ENCODE measurements at places on chromosomes 1 and 21.

DNA sequence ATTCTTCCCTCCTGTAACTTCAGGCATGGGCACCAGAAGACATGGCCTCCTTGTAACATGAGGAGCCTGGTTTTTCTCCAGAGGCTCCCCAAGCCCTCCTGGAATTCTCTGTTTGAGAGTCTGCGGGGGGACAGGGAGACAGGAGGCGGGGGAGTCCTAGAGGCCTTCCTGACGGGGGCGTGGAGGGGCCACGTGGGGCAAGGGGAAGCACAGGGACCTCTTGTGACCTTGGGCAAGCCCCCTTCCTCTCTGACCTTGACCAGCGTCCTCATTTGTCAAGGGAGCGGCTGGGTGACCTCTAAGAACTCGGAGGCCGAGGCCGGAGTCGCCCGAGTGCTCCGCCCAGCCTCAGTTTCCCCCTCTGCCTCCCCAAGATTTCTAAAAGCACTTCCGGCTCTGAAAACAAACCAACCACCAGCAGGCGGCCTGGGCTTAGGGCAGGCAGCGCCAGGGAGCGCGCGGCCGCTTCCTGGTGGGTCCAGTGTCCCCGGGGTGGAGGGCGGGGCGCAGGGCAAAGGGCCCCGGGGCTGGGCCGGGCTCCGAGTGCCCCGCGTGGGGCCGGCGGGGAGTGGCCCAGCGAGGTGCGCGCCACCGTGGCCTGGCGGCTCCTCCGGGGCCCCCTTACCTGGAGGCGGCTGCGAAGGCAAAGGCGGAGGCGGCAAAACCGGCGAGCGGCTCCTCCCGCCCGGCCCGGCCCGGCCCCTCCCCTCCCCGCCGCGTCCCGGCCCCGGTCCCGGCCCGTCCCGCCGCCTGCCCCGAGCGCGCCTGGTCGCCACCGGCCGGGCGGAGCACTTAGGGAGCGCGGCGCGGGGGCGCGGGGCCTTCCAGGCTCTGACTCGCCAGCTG is at the start of gene TMCO4:
TMCO4 (minus strand) TSS at position 687 of the 846 bp plus-strand sequence. CDS start 19,158 bp downstream, outside the sequence.
- DNase-seq = no peak

- no peak for DNase-seq
Observed at GRCh38 chr1:107963601-107964335, 1.2 kb downstream of the VAV3 start.

DNA sequence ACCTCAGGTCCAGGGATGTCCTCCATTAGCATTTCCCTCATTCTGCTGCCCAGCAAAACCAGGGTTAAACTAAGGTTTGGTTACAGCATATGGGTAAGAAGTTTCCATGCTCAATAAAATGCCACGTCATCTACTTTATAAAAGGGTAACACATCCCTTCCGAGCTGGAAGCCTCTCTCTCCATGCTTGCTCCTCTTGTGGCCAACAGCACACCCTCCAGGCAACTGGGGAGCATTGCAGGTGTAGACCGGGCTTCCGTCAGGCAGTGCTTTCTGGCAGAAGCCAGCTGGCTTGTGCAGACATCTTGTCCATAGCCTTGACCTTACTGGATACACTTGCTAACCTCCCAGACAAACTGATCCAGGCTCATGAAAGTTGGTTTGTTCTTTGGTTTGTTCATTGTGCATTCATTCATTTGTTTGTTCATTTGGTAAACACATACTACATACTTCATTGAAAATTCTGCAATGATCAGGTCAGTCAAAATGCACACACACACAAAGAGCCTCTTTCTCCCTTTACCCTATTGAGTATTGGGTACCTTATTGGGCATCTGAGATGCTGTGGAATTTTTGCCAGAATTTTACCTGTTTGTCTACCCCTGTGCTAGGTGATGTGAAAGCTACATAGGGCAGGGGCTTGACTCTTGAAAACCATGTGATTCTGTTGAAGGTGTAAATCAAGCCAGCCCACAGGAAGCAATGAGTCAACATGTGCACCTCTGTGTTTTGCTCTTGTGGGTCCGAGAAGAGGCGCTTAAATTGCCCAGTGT is 422.8 kb downstream of the CAMTA1 start:
- DNase-seq = no peak

DNA sequence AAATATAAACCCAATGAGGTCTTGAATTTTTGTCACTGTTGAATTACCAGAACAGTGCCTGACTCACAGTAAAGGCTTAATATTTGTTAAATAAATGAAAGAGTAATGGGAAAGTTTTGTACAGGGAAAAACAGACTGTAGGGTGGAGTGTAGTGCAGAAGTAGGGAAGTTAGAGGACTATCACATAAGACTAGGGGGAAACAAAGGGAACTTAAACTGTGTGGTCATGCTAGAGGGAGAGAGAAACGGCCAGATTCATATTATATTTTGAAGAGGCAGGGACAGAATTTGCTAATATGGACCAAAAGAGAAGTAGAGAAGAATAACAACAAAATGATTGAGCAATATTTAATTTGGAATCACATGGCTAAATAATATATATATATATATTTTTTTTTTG is 14.8 kb downstream of the CTSK start:
- no peak for DNase-seq

DNA sequence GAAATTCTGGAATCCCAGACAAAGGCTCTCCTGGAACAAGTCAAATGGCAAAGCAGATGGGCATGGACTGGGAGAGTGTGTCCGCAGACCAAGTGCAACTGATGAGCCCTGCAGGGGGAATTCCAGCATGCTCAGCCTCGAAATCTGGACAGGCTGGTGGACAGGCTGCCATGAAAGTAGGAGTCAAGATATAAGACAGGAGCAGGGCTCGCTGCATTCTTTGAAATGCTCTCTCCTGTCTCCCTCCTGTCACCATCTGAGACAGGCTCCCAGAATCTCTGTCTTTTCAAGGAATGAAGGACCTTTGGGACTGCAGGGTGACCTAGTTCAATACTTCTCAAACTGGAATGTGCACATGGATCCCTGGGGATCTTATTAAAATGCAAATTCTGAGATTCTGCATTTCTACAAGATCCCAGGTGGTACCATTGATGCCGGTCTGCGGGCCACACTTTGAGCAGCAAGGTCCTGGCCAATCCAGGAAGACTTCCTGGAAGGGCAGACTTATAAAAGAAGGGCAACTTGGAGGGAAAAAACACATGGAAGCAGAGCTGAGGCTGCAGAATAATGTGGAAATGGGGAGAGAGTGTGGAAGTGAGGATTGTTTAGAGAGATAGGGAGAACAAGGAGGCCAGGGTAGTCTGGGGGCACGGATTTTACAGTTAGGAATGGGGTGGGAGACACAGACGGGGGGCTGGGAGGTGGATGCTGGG is 29.8 kb downstream of the TNNT2 start:
- DNase-seq = no peak

- no peak for DNase-seq
Observed at GRCh38 chr1:53286955-53287354, 40.9 kb downstream of the LRP8 start.

GRCh38 chr1:115771847-115772457 is 3.4 kb upstream of the CASQ2 start:
- no peak for DNase-seq

DNA sequence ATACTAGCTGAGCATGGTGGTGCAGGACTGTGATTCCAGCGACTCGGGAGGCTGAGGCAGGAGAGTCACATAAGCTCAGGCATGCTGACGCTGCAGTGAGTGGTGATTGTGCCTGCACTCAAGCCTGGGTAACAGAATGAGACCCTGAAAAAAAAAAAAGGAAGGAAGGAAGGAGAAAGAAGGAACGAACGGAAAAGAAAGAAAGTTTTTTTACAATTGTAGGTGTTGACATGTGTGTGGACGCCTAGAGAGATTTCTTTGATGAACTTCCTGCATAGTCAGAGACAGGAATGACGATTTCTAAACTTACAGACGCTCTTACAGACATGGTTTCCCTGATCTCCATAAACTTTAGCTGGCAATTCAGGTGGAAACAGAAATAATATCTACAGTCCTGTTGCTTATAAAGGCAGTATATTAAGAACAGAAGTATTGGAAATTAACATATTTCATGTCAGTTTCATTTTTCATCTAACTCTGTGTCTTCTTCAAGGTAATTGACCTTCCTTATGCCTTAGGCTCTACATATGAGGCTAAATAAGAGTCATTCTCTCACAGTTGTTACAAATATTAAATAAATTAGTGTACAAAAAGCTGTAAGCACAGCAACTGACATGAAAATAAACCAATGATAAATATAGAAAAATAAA is 4.1 kb downstream of the SAMSN1 start:
- DNase-seq = no peak

- no peak for DNase-seq
Observed at GRCh38 chr1:117127795-117128194, 6.2 kb upstream of the TRIM45 start.

DNA sequence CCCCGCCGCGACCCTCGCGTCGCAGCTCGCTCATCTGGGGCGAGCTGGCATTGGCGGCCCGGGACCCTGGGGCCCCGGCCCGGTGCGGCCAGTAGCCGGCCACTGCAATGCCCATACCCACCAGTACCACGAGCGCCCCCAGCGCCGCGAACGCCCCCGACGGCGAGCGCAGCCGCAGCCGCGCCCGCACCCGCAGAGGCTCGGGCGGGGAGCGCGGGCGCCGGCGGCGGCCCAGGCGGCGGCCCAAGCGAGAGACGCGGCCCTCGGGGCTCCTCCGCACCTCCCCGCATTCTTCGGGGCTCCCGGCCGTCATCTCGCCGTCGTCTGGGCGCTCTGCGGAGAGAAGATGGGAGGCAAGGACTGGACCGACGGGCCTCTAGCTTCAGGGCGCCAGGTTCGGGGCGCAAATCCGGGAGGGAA is 2.2 kb downstream of the TMEM200B start:
- DNase-seq = no peak

DNA sequence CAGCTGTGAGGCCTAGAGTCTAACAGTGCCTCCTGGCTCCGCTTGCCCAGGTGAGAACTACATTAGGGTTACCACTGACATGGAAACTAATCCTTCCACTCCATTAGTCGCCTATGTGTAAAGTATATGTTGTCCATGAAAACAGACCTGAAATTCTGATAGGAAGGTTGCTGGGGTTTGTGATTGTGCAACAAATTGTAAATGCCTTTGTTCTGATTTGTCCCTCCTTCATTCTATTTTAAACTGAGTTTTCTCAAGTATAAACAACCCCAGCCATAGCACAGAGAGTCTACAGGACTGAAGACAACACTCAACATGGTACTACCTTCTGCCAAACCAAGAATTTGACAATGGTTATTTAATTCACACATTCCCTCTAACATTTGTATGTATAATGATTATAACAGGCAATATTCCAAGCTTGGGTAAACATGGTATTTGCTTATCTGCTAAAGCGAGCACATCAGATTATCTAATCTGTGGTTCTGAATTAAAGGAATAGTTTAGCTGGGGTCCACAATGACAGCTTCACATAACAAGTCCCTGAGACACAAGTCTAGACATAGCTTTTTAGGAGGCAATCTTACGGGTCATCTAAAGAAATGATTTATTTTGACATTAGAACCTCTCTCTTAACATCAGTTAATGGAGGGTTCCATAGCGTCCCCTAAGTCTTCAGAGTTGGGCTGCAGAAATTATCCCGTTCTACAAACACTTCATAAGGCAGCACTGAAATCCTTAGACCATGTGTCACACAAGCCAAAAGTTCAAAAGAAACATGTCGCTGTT is 633.0 kb downstream of the SMYD3 start:
- no peak for DNase-seq

- no peak for DNase-seq
Observed at GRCh38 chr1:221117548-221117951, 238.3 kb downstream of the HLX start.

GRCh38 chr1:33298623-33299277 is 22.1 kb downstream of the A3GALT2 start:
- DNase-seq = no peak

DNA sequence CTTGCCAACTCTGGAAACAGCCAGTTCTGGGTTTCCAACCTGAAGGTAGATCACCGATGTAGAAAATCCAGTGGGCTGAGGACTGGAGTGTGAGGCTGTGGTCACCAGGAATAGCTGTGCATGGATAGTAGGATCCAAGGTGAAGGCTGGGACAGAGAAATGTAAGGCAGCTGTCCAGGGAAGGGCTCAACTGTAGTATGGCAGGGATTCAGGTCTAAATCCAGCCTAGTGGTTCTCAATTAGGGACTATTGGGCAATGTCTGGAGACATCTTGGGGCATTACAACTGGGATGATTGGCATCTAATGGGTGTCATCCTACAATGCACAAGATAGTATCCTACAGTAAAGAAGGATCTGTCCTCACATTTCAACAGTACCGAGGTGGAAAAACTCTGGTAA is 67.7 kb upstream of the RUNX1 start:
- DNase-seq = no peak

GRCh38 chr1:31861346-31861745 is 45.5 kb upstream of the SPOCD1 start:
- no peak for DNase-seq

- DNase-seq = no peak
Observed at GRCh38 chr1:216032284-216032683, 391.0 kb downstream of the USH2A start.

- no peak for DNase-seq
Observed at GRCh38 chr1:234089396-234089795, 184.9 kb downstream of the SLC35F3 start.

DNA sequence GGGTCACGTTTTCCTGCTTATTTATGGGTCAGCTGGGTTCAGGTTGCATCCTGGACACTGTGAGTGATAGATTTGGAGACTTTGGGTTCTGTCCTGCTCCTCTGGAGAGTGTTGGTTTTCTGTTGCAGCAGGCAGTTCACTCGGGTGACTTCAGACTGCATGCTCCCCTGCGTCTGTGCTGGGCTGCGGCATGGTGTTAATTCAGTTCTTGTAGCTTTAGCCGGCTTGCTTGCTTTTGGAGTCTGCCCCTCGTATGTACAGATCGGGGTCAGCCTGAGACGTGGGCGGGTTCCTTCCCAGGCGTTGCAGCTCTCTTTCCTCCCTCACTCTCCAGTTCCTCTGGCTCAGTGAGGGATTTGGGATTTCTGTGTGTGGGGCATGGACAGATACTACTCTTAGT is 38.0 kb downstream of the PCNT start:
- DNase-seq = no peak

- no peak for DNase-seq
Observed at GRCh38 chr1:54610048-54610447, 13.3 kb downstream of the FAM151A start.

DNA sequence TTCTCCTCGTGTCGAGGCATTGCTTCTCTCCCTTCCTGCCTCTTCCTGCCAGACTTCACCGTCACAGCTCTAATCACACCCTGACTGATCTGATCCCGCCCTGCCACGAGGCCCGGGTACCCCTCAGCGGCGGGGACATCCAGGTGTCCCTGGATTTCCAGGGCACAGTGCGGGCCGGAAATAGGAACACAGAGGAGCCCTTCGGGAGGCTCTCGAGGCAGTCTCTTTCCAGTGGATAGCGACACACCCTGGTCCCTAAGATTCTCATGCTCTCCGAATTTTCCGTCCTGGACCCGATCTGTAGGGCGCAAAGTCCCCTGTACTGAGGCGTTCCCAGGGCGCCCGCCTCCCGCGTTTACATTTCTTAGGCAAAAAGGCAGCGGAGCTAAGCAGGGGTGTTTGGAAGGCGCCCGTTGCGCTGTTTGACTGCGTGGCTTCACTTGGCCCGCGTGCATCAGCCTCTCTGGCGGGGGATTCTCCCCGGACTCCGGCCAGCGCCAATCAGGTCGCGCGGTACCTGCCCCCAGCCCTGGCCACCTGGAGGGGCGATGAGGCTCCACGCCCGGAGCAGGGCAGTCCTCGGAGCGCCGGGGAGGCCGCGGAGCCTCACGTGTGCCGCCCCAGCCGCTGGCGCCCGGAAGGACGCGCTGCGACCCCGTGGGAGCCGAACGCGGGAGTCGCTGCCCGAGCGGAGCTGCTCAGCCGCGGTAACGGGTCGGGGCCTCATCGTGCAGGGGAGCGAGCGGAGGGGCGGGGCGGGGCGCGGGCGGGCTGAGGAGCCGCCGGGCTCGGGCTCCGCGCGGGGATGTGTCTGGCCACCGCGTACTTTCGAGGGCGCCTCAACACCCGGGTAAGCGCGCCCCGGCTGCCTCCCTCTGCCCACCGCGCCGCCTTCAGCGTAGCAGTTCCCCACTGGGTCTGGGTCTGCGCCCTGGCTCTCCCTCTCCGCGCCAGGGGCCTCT is at the start of gene FAM163A:
FAM163A (plus strand) TSS at position 575 of the 962 bp plus-strand sequence. CDS start 69,807 bp downstream, outside the sequence.
- no peak for DNase-seq

Measured in SIG-M5 (cell line).